ENCODE measurements at places on chromosomes 3 and 15.

DNA sequence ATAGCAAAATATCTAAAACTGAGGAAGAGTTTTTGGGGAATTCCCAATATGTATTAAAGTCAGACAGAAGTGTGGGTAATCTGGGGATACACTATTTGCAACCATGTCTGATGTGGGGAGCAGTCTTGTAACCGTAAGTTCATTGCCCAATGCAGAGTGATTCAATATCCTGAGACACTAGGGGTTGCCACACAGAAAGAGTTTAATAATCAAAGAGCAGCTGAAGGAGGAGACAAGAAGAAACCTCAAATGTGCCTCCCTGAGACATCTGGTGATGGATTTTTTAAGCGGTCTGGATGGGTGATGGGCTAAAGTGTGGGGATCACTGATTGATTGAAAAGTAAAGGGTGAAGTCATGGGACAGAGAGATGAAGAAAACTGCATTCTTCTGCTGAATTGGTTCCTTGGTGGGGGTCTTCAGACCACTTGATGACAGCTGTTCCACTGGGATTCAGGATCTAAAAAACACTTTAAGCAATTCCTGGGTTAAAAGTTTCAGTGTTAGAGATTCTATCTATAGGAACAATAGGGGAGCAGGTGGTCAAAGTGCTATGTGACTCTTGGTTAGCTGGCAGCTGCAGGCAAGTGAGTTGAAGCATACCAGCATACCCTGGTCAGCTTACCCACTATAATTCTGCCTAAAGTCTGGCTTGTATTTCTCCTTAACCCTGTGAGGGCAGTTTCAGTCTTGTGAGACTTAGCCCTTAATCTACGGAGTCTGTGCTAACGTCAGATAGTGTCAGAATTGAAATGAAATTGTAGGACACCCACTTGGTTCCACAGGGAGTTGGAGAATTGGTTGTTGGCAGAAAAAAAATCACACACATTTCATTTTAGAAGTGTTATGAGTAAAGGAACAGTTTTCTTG, 425.9 kb upstream of the TGFBR2 start:
- no peak for DNase-seq

DNA sequence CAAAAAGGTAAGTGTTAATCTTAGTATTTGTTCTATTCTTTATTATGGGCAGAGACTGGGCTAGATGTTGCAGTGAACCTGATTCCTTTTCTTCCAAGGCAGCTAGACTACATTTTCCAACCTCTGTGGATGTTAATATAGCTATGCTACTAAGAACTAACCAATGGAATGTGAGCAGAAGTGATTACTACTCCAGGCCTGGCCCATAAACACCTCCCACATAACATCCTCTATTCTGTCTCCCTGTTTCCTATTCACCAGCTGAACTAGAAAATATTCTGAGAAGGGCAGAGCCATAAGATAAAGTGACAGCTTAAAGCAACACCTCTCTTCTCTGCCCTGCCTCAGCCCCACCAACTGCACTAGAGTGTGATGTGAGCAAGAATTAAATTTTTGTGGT, 29.4 kb downstream of the CD200R1L start:
- no peak for DNase-seq

DNA sequence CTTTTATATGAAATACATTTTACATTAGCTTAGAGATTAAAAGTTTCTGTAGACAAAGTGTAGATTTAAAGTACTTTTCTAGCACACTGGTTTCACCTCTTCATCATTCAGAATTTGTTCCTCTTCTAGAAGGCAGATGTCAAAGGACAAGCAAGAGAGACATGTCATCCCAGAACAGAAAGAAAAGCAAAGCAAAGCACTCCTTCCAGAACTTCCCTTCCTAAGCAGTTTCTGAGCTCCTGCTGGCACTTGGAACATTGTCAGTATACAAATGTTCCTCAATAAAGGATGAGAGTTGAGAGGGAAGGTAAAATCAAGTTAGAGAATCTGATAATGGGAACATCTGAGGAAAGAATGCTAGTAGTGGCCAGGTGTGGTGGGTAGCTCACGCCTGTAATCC, 26.2 kb downstream of the TMOD3 start:
- no peak for DNase-seq

- peak; percentile 36 for DNase-seq
These were observed 163.3 kb downstream of the CD47 start for GRCh38 chr3:107927361-107928083.

- DNase-seq: no peak
These were observed 253.3 kb upstream of the TBC1D5 start for GRCh38 chr3:17995769-17996168.

- DNase-seq: no peak
These were observed 37.0 kb upstream of the P2RY1 start for GRCh38 chr3:152797751-152798432.

- DNase-seq: no peak
These were observed 858.4 kb upstream of the ARPP21 start for GRCh38 chr3:34780973-34781372.

- DNase-seq: no peak
These were observed 28.5 kb upstream of the ANO10 start for GRCh38 chr3:43650345-43650744.

DNA sequence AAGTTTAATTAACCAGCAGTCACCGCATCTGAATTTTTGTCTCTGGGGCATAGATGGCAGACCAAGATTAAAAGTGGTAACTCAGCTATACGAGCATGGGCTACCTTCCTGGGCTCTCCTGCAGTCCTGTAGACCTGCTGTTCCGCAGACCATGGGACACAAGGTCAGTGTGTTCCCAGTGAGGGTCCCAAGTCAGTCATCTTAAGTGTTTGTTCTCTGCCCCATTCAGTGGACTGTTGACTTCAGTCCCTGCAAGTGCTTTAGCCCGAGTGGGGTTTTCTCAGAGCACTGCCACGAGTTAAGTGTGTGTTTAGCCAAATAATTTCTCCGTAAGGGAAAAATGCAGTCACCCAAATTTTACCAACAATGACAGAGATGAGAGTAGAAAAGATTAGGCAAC, 4.9 kb upstream of the EXOG start:
- DNase-seq: no peak

- DNase-seq: no peak
These were observed 106.8 kb downstream of the MBNL1 start for GRCh38 chr3:152375546-152375945.

GRCh38 chr3:139327861-139328260, 16.0 kb upstream of the MRPS22 start:
- no peak for DNase-seq

DNA sequence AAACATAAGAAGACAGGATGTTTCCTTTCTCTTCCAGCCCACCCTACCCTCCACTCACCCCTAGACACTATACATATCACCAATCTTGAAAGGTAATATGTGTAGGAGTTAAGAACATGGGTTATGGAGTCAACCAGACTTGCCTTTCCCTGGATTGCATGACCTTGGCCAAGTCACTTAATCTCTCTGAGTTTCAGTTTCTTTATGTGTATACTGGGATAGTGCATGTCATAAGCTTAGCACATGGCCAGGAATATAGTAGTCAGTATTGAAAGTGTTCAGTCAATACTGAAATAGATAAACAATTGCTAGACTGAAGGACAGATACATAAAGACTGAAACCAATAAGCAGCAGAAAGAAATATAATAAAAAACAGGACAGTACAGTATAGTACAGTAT, 283.2 kb upstream of the STT3B start:
- DNase-seq: no peak

- no peak for DNase-seq
These were observed 67.7 kb upstream of the CSPG5 start for GRCh38 chr3:47646362-47646761.

- no peak for DNase-seq
These were observed 102.5 kb downstream of the PDCD6IP start for GRCh38 chr3:33900809-33901505.

- DNase-seq: no peak
These were observed 175.4 kb upstream of the GBE1 start for GRCh38 chr3:81936817-81937216.

DNA sequence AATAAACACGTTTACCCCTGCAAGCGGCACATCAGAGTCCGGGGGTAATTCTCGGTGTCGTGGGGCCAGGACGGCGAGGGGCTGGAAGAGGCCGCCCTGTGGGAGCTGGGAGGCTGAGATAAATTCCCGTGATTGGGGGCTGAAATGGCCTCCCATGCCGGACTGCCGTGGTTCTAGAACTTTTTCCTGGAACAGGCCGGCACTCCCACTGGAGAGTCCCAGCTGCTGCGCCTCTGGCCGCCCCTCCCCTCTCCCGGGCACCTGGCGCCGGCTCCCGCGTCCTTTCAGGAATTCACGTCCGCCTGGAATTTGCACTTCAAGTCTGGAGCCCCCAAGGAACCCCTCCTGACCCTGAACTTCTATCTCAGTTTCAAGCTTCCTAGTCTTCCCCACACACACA, 10.8 kb upstream of the LRRC2 start:
- DNase-seq: no peak

DNA sequence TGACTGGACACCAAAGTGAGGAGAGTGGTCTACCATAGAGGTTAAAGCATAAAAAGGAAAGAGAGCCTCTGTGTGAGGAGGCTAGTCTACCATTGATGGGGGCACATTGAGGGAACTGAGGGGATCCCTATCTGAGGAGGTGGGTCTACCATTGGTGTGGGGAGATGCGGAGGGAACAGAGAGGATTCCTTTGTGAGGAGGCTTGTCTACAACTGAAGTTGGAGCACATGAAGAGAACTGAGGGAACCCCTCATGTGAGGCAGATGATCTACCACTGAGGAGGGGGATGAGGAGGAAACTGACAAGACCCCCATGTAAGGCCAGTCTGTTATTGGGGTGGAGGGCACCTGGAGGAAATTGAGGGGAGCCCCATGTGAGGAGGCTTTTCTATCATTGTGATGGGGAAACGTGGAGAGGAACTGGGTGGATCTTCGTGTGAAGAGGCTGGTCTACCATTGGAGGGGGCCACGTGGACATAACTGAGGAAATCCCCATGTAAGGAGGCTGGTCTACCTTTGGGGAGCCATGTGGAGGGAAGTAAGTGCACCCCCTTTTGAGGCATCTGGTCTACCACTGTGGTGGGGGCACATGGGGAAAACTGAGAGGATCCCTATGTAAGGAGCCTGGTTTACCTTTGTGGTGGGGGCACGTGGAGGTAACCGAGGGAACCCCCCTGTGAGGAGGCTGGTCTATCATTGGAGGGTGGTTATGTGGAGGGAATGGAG, 160.1 kb downstream of the FBLN2 start:
- DNase-seq: no peak

- DNase-seq: no peak
These were observed 49.4 kb downstream of the SEMA3G start for GRCh38 chr3:52395503-52395865.

GRCh38 chr3:126154391-126155279, 25.8 kb downstream of the ALDH1L1 start:
- DNase-seq: no peak

GRCh38 chr15:76929011-76929760, 2.4 kb upstream of the RCN2 start:
- DNase-seq: no peak

DNA sequence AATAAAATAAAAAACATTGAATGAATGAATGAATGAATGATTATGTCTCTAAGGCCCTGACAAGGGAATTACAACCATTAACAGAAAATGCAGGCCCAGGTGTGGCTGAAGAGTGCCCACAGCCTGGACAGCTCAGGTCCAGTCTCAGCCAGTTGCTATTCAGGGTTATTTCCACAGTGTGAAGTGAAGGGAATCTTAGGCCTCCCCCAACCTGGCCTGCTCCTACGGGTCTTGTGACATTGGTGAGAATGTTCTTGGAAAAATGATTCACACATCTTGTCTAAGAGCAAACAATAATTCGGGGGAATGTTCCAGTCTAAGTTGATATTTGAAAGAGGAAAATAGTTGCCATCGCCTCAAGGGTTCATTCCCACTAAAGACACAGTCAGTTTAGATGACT, 37.0 kb downstream of the MINDY4B start:
- DNase-seq: no peak

DNA sequence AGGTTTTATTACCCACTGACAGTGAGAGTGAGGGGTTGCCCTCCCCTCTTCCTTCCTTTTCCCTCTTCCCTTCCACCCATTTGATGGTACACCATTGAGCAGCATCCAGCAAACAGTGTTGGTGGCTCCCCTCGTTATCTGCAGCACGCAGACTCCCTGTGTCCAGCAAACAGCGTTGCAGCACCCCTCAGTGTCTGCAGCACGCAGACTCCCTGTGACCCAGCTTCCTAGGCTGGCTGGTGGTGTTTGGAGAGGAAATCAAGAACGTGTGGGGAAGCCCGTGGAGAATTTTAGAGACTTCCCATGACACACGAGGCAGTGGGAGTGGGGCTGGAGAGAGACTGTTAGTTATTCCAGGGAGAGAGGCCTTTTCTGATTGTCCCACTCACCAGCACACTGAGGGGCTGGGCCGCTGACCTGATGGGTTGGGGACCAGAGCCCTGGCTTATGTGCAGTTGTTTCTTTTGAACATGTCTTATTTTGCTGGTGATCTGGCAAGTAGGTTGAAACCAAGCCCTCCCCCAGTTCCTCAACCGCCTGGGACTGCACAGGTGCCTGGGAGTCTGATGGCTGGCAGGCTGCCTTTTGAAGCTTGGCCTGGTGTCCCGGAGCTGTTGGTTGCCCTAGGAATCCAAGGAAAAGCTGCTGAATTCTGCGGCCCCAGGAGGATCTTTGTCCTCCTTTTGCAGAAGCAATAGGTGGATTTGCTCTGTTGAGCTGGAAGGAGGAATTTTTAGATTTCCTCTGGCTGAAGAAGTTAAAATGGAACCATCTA, 19.0 kb downstream of the APBA2 start:
- no peak for DNase-seq

DNA sequence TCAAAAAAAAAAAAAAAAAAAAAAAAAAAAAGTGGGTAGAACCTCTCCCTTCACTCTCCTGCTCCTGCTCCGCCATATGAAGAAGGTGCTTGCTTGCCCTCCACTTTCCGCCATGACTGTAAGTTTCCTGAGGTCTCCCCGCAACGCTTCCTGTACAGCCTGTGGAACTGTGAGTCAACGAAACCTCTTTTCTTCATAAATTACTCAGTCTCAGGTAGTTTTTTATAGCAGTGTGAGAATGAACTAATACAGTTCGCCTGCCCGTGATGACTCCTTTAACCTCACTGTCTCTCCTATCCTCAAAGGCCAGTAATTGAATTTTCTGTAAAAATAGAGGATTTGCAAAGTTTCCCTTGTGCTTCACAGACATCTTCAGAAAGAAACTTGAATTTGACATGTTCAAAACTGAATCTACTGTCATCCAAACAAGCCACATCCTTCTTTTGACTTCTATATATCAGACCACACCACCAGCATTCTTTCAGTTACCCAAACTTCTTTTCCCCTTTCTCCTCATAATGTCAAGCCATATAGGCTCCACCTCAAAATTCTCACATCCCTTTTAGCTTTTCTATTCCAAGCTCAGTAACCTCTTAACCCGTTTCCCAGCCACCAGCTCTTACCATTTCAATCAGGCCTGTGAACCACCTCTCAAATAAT, 44.3 kb downstream of the P2RY1 start:
- no peak for DNase-seq

Measured in stimulated activated CD8-positive, alpha-beta memory T cell treated with anti-CD3 and anti-CD28 coated beads, Interleukin-4, amount 100 ng/mL, for 1 hour (primary cell).